ENCODE measurements at places on chromosomes 2 and 18.

DNA sequence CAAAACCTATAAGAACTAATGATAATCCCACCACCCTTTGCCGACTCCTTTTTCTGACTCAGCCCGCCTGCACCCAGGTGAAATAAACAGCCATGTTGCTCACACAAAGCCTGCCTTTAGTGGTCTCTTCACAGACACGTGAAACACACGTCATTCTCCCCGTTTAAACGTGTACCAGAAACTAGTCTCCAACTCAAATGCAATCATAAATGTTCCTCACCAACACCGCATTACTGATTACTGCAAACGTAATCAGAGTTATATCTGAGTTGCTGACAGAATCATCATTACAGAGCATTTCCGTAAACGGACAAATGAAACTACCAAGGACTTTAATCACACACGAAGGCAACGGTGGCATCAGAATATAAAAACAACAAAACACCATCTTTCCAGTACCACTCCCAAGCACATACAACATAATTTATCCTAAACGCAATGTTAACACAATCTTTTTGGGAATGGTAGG, 1.9 kb downstream of the CLK1 start:
- DNase-seq, result peak; percentile 63

DNA sequence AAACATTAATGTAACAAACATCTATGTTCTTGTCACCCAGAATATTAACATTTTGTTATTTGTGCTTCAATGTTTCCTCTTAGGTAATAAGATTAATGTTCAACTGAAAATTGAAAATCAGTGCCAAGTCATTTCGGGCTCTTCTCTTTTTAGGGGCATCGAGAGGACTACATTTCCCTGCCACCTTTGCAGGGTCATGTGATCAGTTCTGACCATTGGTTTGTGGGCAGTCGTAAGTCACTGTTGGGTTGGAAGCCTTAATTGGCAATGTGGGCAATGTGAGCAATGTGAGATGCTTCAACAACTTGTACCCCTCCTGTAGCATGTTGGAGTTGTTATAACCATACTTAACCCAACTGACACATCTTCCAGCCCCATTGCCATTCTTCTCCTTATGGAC, 10.1 kb upstream of the CYRIA start:
- no peak for DNase-seq

DNA sequence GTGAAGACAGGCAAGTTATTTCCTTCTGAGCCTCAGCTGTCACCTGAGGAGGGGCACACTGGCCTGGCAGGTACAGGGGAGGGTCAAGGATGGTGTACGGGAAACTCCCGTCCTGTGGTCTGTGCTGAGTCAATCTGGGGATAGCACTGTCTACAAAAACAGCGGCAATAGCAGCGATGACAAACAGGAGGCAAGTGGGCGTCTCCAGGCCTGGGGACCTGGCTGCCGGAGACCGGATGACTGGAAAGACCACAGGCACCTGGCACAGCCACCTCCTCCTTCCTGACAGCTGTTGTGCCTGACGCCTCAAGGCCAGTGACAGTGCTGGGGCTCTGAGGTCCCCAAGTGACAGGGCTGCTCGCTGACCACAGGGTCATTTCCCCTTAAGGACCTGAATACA, 202.1 kb upstream of the HS6ST1 start:
- no peak for DNase-seq

DNA sequence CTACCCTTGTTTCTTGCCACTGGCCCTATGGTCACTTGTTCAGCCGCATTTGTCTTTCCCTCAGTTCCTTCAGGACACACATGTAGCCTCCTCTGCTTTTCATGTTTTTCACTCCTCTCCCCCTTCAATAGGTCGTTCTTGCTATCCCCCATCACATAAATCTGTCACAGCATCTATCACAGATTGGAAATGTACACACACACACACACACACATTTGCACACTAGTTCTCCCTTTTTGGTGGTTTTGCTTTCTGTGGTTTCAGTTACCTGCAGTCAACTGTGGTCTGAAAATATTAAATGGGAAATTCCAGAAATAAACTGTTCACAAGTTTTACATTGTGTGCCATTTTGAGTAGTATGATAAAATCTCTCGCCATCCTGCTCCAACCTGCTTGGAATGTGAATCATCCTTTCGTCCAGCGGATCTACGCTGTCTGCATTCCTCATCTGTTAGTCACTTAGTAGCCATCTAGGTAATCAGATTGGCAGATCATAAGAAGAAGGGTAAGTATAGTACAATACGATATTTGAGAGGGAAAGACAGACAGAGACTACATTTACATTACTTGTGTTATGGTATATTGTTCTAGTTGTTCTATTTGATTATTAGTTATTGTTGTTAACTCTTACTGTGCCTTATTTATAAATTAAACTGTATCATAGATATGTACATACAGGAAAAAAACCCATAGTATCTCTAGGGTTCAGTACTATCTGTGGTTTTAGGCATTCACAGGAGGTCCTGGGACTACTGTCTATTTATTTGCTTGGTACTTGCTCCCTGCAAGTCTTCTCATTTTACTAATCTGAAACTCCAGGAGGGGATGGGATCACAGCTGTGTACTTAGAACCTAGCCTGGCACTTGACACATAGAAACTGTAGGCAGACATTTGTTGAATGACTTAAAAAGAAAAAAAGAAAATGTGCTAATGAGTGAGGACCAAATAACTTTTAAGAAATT, 86.1 kb upstream of the PNPT1 start:
- DNase-seq, result no peak

DNA sequence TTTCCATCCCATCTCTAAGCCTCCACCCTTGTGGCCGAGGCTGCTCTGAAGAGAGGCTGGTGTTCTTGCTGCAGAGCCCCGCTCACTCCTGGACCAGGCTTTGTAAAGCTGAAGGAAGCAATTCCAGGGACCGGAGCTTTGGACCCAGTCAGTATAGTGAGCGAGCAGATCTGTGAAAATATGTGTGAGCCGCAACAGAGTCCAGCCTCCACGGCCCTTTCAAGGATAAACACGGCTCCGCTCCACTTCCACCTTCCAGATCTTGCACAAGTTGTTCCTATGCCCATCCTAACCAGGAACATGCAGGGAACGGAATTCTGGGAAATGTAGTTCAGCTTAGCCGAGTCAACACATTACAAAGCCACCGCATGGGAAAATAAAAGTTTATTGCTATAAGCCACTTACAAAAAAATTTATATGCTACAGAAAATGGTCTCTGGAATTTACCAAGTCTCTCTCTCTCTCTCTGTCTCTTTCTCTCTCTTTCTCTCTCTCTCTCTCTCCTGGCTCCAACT, 151.7 kb upstream of the ZNF521 start:
- DNase-seq, result no peak

- DNase-seq, result no peak
Measured at GRCh38 chr2:112665113-112665780, 19.5 kb downstream of the SLC20A1 start.

- DNase-seq, result no peak
Measured at GRCh38 chr2:43851011-43851980, 12.5 kb downstream of the ABCG8 start.

GRCh38 chr2:124664363-124664762, 639.3 kb downstream of the CNTNAP5 start:
- no peak for DNase-seq

DNA sequence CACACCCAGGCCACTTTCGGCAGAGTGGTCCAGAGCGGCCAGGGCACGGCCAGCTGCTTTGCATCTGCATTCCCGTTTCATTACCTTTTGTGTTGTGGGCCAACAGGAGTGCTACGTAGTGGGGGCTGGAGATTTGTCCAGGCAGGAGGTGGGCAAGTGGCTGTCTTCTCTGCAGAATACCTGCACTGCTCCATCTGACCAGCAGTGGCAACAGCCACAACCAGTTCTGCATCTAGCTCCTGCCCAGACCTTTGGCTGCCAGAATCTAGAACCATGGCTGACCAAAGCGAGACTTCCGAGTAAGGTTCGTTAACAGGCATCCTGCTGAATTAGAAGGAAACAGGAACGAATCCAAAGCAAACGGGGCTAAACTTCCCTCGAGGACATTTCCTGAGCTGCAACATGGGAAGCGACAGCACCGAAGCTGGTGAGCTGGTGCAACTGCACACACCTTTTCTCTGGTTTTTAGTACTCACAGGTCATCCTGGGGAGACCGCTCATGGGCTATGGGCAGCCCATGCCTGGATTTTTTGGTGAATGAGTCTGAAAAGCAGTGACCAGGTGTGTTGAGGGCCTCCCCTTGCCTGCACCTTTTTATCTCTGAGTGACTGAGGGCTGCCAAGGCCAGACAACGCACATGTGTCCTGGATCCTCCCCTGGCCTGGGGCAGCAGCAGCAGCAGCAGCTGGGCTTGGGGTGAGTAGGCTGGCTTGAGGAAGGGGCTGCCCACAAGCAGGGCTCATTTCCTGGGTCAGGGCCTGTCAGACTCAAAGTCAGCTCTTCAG, 10.5 kb downstream of the GDF7 start:
- DNase-seq, result no peak

GRCh38 chr2:11525762-11526161, 8.1 kb upstream of the GREB1 start:
- no peak for DNase-seq

DNA sequence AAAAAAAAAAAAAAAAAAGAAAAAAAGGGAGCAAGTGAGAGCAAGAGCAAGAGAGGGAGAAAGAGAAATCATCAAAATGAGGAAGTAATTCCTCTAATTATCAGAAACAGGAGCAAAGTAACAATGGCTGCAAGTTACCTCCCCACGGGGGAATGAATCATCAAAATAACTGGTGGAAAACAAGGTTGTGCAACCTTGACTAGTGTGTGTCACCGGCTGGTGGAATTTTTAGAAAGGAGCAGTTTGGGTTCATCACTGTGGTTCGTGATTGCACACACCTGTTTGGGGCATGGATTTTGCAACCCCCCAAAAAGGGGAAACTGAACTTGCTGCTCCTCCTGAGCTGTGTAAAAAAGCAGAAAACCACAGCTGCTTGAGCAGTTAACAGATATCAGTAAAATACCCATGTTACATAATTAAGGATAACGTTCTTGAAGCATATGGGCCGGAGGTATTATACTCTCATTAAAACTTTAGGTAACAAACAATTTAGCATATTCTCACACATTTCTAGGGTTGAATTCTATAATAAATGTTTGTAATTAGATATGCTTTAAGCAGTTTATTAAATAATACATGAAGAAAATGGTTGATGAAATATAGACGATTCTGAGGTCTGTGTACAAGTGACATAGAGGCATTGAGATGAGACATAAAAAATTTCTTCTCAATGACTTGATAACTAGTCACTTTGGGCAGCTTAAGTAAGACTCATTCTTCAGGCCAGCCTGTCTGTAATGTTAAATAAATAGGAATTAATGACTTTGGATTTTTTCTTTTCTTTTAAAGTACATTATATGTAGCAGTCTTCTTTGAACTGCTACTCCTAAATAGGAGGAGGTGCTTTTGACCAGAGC, 184.2 kb upstream of the ZEB2 start:
- no peak for DNase-seq

- no peak for DNase-seq
Measured at GRCh38 chr2:226773291-226773690, 26.3 kb downstream of the IRS1 start.

DNA sequence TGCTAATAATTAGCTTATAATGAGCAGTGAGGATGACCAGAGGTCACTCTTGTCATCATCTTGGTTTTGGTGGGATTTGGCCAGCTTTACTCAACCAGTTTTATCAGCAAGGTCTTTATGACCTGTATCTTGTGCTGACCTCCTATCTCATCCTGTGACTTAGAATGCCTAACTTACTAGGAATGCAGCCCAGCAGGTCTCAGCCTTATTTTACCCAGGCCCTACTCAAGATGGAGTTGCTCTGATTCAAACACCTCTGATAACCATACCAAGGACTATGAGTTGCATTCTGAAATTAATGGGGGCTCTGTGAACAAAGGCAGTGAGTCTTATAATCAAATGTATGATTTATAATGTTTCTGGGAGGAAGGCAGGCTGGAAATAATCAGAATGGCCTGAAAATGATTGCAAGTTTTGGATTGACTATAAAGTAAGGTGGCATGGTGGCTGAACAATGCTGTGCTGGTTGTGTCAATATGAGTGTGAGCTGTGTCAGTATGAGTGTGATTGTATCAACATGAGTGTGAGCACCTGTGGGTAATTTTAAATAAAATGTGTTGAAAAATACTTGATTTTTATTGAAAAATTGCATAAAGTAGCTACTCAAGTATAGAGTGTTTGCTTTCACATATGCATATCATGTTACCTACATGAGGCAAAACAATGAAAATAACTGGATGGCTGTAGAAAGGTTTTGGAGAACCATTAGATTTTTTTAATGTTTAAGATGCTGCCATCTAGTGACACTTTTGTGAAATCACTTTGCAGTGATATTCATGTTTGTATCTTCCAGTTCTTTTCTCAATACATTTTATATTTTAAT, 103.0 kb downstream of the KYNU start:
- DNase-seq, result no peak

DNA sequence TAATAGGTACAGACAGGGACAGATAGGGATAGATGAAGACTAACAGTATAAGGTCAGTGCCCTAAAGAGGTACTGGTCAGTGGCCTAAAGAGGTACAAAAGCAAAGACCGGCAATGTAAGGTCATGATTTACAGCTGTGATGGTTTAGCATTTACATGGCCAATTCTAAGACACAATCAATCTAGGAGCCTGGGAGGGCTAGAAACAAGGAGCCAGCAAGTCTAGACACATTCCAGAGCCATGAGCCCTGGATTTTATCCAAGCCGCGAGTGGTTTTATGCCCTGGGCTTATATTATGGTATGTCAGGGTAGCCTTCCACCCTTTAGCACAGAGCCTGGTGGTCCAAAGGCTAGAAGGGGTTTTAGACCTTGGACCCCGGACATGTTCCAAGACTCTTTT, 124.2 kb downstream of the CBLN2 start:
- DNase-seq, result no peak

DNA sequence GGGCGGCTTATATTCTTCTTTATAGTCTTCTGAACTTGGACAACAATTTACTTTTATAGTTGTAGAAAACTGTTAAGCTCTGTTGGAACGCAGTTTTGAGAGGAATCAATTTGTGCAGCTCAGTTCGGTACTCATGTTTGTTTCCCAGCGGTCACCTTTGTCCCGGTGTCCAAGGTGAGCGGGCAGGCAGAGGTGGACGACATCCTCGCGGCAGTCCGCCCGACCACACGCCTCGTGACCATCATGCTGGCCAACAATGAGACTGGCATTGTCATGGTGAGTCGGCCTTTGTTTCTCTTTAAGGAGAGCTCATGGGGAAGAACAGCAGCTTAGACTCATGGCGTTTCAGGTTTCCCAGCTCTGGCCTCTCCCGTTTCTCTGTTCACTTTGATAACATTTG, 18.6 kb upstream of the ESPNL start:
- no peak for DNase-seq

DNA sequence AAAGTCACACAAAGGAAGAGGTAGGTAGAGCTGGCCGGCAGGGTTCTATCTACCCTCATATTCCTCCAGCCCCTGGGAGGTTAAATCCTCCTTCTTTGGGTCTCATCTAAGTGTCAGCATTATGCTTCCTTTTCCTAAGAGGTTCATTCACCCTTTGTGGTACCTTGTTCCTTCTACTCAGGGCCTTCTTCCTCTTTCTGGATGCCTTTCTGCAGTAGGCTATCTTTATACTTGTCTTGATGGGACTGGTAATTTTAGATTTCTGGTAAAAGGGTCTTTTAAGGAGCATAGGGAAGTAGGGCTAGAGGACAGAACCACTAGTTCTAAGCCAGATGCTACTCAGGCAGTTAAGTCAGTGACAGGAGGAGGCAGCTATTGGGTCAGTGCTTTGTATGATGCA, 13.7 kb upstream of the TNP1 start:
- DNase-seq, result no peak

Measured in stimulated activated CD4-positive, alpha-beta T cell treated with anti-CD3 and anti-CD28 coated beads, Interleukin-2, amount 100 ng/mL, for 4 hours (primary cell).